ENCODE measurements at places on chromosomes 6 and 20.

GRCh38 chr20:58010186-58010585, 218.3 kb downstream of the ANKRD60 start:
- DNase-seq: no peak

- DNase-seq: no peak
Measured at GRCh38 chr6:108766419-108766818, 81.8 kb upstream of the ARMC2 start.

GRCh38 chr6:52190409-52190808, 4.2 kb downstream of the IL17A start:
- no peak for DNase-seq

- peak; percentile 72 for DNase-seq
Measured at GRCh38 chr20:33209789-33210188, 7.4 kb upstream of the BPIFA3 start.

DNA sequence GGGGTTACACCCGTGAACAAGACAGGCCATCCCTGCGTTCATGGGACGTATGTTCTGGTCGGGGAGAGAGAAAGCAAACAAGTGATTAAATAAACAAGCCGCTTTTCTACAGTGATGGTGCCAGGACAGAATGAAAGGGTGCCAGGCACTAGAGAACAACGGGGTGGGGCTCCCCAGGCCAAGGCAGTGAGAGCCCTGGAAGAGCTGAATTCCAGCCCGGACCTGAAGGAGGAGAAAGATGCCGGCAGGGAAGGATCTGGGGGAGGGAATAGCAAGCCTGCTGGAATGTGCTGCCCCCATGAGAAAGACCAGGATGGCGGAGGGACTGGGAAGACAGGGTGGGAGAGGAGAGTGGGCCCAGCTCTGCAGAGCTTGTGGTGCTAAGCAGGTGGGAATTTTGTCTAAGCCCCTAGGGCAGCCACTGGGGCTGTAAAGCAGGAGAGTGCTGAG, 7.5 kb downstream of the SNAI1 start:
- DNase-seq: no peak

DNA sequence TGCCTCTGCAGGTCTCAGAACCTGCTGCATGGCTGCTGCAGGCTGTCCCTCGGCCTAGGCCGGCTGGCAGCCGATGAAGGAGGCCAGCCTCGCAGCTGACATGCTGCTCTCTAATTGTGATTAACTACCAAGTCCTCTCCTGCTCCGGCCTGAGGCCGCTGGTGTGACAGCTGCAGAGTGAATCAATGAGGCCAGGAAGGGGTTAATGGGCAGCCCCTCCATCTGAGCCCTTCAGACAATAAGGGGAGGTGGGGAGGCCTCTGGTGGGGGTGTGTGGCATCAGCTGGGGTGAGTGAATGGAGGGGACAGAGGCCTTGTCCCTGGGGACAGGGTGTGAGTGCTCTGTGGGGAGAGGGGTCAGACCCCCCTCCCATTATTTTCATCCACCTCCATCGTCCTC, 34.4 kb downstream of the SLC52A3 start:
- DNase-seq: no peak

GRCh38 chr20:50409495-50409894, 100.7 kb upstream of the PTPN1 start:
- no peak for DNase-seq

DNA sequence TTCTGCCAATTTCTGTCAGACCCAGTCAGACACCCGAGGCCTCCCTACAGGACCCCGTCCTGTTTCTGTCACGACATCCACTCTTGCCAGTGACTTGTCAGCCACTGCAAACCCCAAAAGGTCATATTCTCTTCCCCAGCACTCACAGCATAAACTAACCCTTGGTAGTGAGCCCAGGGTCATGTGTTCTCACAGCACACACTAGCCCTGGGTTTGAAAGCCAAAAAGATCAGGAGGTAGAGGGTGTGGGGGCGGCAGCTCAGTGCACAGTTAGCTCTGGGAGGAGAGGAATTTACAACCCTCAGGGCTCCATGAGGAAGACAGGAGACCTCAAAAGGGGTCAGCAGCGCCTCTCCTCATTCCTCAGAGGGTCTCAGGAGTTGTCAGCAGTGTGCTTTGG, 9.9 kb upstream of the SNX9 start:
- DNase-seq: no peak

GRCh38 chr6:169964486-169965180, 213.2 kb downstream of the ERMARD start:
- DNase-seq: peak; percentile 32

DNA sequence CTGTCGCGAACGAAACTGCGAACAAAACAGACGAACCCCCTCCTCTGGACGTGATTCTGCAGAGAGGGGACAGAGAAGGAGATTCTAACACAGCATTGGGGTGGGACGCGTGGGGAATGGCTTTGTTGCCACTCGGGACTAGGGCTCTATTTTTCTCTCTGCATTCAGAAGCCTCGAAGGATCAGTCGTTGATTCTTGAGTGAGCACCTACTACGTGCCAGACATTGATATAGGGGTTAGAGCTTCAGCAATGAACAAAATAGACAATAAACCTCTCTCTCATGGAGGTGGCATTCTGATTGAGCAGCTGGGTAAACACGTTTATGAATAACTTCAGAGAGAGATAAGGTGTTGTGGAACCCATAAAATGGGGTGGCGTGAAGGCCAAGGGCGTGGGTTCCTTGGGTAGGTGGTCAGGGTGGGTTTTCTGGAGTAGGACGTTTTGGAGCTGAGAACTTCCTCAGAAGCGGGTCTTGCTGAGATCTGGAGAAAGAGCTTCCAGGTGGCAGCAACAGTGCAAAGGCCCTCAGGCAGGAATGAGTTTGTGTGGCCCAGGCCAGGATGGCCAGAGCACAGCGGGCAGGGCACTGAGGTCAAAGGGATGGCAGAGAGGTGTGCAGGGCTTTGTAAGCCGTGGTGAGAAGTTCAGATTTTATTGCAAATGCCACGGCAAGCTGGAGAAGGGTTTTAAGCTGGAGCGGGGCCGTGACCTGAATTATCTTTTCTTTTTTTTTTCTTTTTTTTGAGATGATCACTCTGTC, 884 bp downstream of the SLC2A10 start:
- no peak for DNase-seq

GRCh38 chr6:86477500-86478148, 459.7 kb upstream of the HTR1E start:
- no peak for DNase-seq

DNA sequence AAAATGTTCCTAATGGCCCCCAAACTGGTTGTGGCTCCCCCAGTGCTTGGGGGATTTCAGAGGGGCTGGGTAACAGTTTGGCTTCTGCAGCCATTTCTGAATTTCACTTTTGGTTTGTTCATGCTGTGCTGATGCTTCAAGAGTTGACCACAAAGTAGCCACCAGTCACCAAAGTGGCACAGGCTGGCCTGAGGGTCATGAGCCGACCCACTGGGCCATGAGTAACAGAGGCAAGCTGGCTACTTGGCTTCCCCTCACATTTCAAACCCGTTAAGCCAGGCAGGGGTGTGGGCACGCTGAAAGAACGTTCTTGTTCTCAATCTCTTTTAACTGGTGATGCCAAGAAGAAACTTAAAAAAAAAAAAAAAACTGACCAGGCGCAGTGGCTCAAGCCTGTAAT, 15.1 kb upstream of the NXT1 start:
- peak; percentile 84 for DNase-seq

DNA sequence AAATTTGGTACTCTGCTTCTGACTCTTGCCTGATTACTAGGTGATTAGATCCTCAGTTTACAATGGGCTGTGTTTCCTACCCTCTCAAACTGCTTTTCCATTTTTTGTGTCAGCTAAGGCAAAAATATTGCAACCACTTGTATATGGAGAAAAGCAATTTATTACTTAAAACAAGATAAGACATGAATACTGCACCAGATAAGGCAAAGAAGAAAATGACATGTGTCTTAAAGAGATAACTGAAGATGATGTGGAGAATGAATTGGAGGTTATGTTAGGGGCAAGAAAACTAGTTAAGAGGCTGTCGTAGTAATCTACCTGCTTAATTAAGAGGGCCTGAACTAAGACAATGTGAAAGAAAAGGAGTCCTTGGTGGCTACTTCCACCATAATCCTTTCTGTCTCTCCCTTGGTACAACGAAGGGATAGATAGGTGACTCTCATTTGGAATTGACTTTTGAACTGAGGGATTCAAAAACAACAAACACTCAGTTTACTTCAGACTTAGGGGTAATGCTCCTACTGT, 16.3 kb upstream of the REV3L start:
- DNase-seq: no peak

DNA sequence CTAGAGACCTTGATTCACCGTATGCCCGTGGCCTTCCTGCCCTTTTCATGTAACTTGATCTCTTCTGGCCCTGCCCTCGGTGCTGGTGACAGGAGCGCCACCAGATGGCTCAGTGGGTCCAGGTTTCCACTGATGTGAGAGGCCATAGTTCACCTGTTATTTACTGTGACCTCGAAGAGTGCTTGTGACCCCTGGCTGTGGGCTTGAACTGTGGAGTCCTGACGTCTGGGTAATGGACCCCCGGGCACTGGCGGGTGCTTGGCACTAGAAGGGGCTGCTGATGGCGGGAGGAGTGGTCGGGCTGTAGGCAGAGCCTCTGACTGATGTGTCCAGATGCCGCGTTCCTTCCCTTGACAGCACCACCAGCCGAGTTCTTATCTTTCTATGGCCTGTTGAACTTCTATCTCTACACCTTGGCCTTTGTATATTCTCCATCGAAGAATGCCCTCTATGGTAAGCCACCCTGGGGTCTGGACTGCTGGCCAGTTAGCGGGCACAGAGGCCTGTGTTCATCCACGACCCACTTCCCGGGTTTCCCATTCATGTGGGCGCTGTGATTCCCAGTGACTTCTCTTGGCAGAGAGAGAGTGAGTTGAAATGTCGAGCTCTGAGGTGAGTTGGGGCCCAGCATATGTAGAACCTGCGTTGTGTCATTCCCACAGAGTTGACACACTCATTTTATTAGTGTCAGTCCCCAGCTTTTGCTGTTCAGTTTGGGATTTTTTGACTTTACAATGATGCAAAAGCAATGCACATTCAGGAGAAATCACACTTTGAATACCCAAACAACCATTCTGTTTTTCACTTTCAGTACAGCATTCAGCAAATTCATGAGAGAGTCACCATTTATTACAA, 14.9 kb downstream of the DYNLT1 start:
- DNase-seq: no peak

DNA sequence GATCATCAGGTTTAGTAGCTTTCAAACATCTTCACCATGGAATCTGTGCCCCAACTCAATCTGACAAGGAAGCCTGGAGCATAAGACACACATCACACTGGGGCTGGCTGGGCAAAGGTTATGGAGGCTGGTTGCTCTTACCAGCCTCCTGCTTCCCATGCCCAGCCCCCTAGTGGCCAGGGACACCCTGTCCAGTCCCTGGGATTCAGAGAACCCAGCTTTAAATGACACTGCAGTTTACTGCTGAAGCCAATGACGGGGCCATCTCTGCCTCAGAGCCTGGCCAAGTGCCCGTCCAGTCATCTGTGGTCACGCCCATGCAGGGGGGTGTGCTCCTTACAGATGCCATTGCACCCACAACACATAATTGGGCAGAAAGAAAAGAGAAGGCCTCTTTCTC, 272.9 kb downstream of the SMOC2 start:
- DNase-seq: no peak

DNA sequence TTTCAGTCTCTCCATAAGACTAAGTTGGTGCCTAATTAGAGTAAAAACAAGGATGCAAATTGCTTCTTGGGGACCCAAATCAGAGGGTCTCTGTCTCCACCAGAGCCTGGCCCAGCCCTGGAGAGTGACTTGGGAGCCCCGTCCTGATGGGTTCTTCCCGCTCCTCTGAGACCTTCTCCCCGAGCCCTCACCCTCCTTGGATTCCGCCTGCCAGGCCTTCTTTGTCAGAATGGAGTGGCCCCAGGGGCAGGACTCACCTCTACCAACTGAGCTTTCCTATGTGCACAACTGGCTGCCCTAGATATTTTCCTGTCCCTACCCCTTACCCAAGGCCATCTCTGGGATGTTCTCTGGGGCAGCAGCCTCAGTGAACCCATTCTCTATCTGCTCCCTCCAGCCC, 9.7 kb downstream of the SYNDIG1 start:
- DNase-seq: no peak

GRCh38 chr6:52877786-52878185, 31.7 kb downstream of the GSTA3 start:
- DNase-seq: no peak

DNA sequence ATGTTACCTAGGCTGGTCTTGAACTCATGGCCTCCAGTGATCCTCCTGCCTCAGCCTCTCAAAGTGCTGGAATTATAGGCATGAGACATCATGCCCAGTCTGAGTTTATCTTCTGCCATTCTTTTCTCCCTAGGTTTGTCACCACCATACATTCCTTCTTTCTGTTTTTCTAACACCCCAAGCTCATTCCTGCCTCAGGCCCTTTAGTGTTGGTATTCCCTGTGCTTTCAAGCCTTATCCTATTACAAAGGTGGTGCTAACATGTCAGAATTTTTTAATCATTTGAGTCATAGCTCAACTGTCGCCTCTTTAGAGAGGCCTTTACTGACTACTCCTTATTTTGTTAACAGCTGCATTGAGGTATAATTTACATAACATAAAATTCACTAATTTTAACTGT, 221.1 kb upstream of the PRSS16 start:
- no peak for DNase-seq

GRCh38 chr6:5995949-5996713, 10.6 kb downstream of the NRN1 start:
- DNase-seq: peak; percentile 79

GRCh38 chr6:57298741-57299140, 18.7 kb upstream of the PRIM2 start:
- DNase-seq: no peak

DNA sequence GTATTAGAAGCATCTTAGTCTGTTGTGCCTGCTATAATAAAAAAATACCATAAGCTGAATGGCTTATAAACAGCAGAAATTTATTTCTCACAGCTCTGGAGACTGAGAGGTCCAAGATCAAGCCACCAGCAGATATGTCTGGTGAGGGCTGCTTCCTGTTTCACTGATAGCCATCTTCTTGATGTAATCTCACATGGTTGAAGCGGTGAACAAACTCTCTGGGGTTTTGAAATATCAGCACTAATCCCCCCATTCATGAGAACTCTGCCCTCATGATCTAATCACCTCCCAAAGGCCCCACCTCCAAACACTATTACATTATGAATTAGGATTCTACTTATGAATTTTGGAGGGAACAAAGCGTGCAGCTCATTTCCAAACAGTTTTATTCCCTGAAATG, 11.6 kb upstream of the CLVS2 start:
- no peak for DNase-seq

GRCh38 chr6:15464211-15464725, 198.6 kb downstream of the DTNBP1 start:
- DNase-seq: peak; percentile 24

DNA sequence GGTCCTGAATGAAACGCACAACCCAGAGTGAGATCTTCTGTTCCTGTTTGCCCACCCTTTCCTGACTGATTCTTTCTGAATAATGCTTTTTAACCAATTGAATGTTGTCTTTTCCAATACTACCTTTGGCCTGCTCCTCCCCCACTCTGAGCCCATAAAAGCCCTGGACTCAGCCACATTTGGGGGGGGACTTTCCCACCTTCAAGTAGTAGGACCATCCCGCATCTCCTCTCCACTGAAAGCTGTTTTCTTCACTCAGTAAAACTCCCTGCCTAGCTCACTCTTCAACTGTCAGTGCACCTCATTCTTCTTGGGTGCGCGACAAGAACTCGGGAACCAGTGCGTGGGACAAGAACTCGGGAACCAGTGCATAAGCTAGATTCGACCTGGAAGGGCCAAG, 77.9 kb downstream of the EPB41L2 start:
- no peak for DNase-seq

All from RPMI7951 (cell line).